SJCRH30 (cell line): ENCODE measurements at places on chromosomes 5 and 9. TPM values are rescaled to one million over a fixed set of nuclear protein-coding genes. Genes with fewer than 3 reads are reported as not detected.

GRCh38 chr5:146528236-146528635 lies 12.2 kb upstream of the GPR151 start:
- no peak for DNase-seq
- H3K4me1 ChIP-seq: no peaks in the 10 kb centered on the region
- no peak overlapping the region for H3K4me3 ChIP-seq
- no peaks in the 10 kb centered on the region for H3K36me3 ChIP-seq

- H3K4me1 ChIP-seq: peaks cover 6% of the 10 kb centered on the region; the same call in 1 of the 2 replicates
- DNase-seq: no peak
- H3K36me3 ChIP-seq: no peaks in the 10 kb centered on the region
- 0 out of 2 replicates have a peak, but pooled peaks cover 8% of the 10 kb centered on the region for H3K27me3 ChIP-seq
- H3K27ac ChIP-seq: no peak overlapping the region
- no peak overlapping the region for H3K4me3 ChIP-seq
Measured at GRCh38 chr5:151547364-151547763, 43.8 kb downstream of the FAT2 start.

The SARDH gene
- 15.7 and 18.5 TPM in 2 replicates for total RNA-seq

The ALDH1A1 gene
- total RNA-seq: 1.0 and 1.6 TPM in 2 replicates

- DNase-seq: no peak
- H3K27ac ChIP-seq: no peak overlapping the region
- no peak overlapping the region for H3K4me3 ChIP-seq
- H3K4me1 ChIP-seq: no peaks in the 10 kb centered on the region
- H3K27me3 ChIP-seq: no peaks in the 10 kb centered on the region
- no peaks in the 10 kb centered on the region for H3K36me3 ChIP-seq
Measured at GRCh38 chr9:72129271-72130156, 19.7 kb upstream of the GDA start.

GRCh38 chr9:116286297-116286696 lies 132.7 kb downstream of the PAPPA start:
- no peak for DNase-seq
- H3K27ac ChIP-seq: no peak overlapping the region
- no peaks in the 10 kb centered on the region for H3K36me3 ChIP-seq
- no peaks in the 10 kb centered on the region for H3K27me3 ChIP-seq
- H3K4me3 ChIP-seq: no peak overlapping the region

The MOB3B gene
- 0.25 and 0.34 TPM in 2 replicates for total RNA-seq

DNA sequence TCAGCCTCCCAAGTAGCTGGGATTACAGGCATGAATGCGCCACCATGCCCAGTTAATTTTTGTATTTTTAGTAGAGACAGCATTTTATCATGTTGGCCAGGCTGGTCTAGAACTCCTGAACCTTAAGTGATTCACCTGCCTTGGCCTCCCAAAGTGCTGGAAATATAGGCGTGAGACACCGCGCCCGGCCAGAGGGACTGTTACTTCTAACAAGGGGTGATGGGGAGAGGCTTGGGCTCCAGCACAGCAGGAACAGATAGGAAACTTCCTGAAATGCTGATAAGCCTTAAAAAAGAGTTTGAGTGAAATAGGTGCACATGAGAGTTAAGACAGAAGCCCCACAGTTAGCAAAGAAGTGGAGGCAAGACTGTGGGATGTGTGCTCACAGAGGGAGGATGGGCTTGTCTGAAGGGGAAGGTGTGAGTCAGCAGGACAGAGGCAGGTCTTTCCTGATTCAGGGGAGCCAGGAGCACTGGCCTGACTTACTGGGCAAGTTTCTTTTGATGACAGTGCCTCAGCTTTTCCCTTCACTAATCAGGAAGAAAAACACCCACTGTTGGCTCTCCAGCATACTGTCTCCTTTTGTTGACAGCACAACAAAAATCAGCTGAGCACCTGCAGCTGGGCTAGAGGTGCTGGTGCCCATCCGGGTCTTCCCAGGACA lies 68.4 kb downstream of the RAD23B start:
- no peak overlapping the region for H3K4me3 ChIP-seq
- H3K4me1 ChIP-seq: no peaks in the 10 kb centered on the region
- H3K27me3 ChIP-seq: no peaks in the 10 kb centered on the region

The GPR150 gene
- total RNA-seq: not detected in 2 replicates

The LCN1 gene
- total RNA-seq: not detected in 2 replicates

GRCh38 chr9:118652258-118652657 lies 717.0 kb downstream of the BRINP1 start:
- no peaks in the 10 kb centered on the region for H3K27me3 ChIP-seq
- no peak for DNase-seq
- peaks cover 12% of the 10 kb centered on the region for H3K4me1 ChIP-seq
- H3K27ac ChIP-seq: no peak overlapping the region

DNA sequence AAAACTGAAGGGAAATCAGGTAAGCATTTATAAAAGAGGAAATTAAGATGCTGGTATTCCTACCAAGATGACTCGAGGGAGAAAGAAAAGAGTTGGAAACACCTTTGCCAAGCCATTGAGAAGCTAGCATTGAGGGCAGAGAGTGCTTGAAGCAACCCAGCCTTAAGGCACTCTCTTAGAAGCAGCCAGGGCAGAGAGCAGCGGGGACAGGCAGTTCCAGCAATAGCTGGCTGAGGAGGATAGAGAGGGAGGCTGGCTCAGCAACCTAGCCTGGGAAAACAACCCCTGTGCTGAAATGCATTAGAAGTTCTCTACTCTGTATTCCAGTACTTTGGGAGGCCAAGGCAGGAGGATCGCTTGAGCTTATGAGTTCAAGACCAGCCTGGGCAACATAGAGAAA lies 40.3 kb upstream of the HSPA9 start:
- no peak for DNase-seq
- H3K27me3 ChIP-seq: no peaks in the 10 kb centered on the region
- no peaks in the 10 kb centered on the region; the same call in 1 of the 2 replicates for H3K4me1 ChIP-seq

The KIAA1191 gene
- total RNA-seq: 119 TPM in 2 replicates

DNA sequence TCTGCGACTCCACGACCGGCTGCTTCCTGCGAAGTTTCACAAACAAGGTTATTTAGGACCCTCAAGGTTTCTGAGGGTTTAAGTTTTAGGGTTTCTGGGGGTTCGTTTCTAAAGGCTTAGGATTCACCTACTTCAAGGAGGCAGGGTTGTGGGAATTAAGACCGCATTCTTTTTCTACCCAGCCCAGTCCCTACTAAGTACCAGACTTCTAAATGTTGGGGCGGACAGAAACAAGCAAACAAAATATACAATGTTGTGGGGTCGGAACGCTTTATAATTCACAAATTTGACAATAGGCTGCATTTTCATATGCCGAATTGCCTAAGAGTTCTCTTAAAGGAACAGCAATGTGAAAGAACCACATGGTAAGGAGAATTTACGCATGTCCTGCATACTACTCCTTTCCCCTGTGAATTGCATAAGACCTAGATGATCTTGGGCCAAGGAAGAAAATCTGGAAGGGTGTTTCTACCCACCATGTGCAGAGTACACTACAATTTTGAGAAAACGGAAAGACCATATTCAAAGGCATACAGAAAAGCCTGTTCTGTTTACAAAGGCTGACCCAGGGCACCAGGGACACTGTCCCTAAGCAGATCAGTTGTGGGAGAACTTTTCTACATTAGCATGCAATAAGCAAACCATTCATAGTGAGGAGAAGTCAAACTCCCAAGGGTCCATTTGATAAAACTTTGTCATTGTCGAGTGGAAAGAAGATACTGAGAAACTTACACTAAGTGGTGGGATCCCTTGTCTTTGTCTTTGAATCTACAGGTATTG lies 457.3 kb downstream of the RAB3C start:
- peaks cover 21% of the 10 kb centered on the region for H3K4me1 ChIP-seq
- H3K27ac ChIP-seq: no peak overlapping the region
- peak overlapping the region; percentile 76 for H3K4me3 ChIP-seq
- no peaks in the 10 kb centered on the region for H3K36me3 ChIP-seq
- H3K27me3 ChIP-seq: no peaks in the 10 kb centered on the region
- DNase-seq: peak; percentile 5

DNA sequence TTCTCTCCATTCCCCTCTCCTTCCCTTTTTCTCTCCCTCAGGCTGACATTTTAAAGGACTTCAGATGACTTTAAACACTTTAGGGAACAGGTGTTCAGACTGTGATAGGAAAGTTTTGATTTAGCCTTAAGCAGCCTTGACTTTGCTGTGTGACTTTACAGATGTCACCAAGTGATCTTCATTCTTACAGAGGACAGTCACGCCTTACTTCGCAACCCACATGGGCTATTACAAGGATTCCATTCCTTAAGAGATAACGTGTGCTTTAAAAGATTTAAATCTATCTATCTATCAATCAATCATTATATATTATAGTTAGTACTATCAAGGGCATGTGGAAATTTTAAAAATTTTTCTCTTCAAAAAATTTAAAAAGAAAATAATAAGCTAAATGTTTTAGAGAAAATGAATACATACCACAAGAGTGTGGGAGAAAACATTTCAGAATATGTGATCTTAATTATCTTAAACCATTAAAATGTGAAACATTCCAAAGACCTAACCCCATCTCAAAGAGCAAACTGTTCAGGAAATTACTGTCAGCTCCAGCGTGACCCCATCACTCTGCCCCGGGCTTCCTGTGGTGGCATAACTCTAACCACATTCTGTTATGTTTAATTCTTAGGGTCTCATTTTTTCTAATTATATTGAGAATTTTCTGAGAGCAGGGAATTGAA lies 530.5 kb downstream of the SEMA5A start:
- no peak overlapping the region for H3K27ac ChIP-seq
- H3K4me3 ChIP-seq: no peak overlapping the region
- H3K36me3 ChIP-seq: no peaks in the 10 kb centered on the region
- no peak for DNase-seq
- no peaks in the 10 kb centered on the region for H3K27me3 ChIP-seq

The PCDHB8 gene
- total RNA-seq: 17.8 and 18.6 TPM in 2 replicates

- no peaks in the 10 kb centered on the region for H3K27me3 ChIP-seq
- peak overlapping the region; percentile 95 for H3K27ac ChIP-seq
- peak; percentile 56 for DNase-seq
- peak overlapping the region; percentile 97 for H3K4me3 ChIP-seq
Measured at GRCh38 chr5:126777257-126777974, 480 bp downstream of the LMNB1 start.

DNA sequence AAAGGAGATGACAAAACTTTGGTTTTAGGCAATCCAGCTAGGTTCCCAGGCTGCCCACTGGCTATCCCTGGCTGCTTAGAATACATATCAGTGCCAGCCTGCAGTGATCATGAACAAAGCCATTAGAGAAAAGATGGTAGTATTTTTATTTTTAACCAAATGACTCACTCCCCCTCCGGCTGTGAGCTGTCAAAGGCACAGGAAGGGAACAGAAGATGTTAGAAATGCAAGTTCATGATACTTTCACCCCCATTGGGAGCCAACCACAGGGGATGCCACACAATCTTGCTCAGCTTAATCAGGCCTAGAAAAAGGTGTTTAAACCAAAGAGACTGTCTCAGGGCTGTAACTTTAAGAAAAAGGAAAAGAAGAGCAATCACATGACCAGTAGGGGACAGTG lies 70.3 kb upstream of the ASTN2 start:
- no peak overlapping the region for H3K4me3 ChIP-seq
- H3K27me3 ChIP-seq: no peaks in the 10 kb centered on the region
- H3K27ac ChIP-seq: no peak overlapping the region
- H3K4me1 ChIP-seq: peaks cover 11% of the 10 kb centered on the region; the same call in 1 of the 2 replicates
- DNase-seq: peak; percentile 30

The AJM1 gene
- total RNA-seq: 0.35 and 0.77 TPM in 2 replicates

DNA sequence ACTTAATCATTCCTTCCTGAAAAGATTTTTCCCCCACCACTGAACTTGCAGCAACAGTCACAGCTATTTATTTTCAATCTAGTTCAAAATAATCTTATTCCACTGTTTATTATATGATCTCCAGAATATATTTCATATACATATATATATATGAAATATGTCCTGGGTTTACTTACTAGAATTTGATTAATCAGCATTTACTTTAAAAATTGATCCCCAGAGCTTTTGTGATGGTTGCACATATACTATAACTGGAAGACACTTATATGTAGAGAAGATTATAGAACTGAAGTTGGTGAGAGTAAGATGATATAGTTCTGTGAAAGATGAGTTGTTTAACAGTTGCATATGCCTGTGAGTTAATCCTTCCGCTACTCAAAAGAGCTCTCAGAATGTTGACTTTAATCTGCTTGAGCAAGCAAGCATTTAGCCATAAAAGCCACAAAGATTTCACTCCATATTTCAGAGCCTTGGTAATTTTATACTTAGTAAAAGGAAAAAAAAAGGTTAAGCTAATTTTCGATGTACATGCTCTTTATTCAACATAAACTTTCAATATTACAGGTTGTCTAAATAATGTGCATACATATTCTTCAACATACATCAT lies 399.3 kb upstream of the CDH9 start:
- no peak overlapping the region for H3K4me3 ChIP-seq
- no peaks in the 10 kb centered on the region for H3K27me3 ChIP-seq
- H3K27ac ChIP-seq: no peak overlapping the region
- no peaks in the 10 kb centered on the region; the same call in 1 of the 2 replicates for H3K4me1 ChIP-seq
- no peaks in the 10 kb centered on the region for H3K36me3 ChIP-seq

The GCNT1 gene
- 10.1 and 14.0 TPM in 2 replicates for total RNA-seq

- no peak overlapping the region for H3K27ac ChIP-seq
- H3K4me3 ChIP-seq: no peak overlapping the region
- H3K27me3 ChIP-seq: peaks cover 5% of the 10 kb centered on the region; the same call in 1 of the 2 replicates
Measured at GRCh38 chr5:150349681-150350275, 7.7 kb upstream of the TCOF1 start.

GRCh38 chr9:102514541-102514940 lies 480.6 kb upstream of the CYLC2 start:
- H3K36me3 ChIP-seq: no peaks in the 10 kb centered on the region
- H3K4me1 ChIP-seq: no peaks in the 10 kb centered on the region
- no peak overlapping the region for H3K4me3 ChIP-seq
- H3K27me3 ChIP-seq: no peaks in the 10 kb centered on the region
- DNase-seq: no peak
